H7 (cell line): ENCODE measurements at places on chromosomes 7 and 10.
A peak's percentile ranks its signal among the peaks of the same experiment; 100 is the strongest.

- no peak for DNase-seq
These were observed 163.7 kb upstream of the PRPS1L1 start for GRCh38 chr7:18191341-18191740.

DNA sequence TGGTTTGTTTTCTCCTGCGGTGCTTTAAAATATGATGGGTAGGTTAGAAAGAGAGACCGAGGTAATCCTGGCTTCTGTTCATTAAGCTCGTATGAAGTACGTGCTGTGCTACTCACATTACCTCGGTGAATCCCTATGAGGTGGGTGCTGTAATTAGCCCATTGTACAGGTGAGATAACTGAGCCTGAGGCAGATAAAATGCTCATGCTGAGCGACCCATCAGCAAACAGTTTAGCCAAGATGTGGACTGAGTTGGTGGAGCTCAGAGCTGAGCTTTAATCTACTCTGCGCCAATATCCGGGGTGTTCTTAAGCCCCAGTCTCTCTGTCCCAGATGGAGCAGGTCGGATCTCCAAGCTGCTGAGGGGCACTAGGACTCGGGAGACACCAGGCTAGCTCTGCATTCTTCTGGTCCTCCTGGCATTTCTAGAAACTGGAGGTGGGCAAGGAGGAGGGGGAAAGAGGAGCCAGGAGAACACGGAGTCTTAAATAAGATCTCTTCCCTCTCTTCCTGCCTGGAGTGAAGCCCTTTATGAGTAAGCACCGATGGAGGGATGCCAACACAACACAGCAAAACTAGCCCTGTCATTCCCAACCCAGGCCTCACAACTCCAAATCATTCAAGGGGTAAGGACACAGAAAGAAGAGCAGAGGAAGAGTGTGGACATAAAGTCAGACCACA is 458.5 kb downstream of the KCNMA1 start:
- peak; percentile 7 for DNase-seq

- no peak for DNase-seq
These were observed 171.6 kb upstream of the MKI67 start for GRCh38 chr10:128297709-128298378.

GRCh38 chr7:104366390-104366789 is 38.0 kb downstream of the LHFPL3 start:
- no peak for DNase-seq

DNA sequence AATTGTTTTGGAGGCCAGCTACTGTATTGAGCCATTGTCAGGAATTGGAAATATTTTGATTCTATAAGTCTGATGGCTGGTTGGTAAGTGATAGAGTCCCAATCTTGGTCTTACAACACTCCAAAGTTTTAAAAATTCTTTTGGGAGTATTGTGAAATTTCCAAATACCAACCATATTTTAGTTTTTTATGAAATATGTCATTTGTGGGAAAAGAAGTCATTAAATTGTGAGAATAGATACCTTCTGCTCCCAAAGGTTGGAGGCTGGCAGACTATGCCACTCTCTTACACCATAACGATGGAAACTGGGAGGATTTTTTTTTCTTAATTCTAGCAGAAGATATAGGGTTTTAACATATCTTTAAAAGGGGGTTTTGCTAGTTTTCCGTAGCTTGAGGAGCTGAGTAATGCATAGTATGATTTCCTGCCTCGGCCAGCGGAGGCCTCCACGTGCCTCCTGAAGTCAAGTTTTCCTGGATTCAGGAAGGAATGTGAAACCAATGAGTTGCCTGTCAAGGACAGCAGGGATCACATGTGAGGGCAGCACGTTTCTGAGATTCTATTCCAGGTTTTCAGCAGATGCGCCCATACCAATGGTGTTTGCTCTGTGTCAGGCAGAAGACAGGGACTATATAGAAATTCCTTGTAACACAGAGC is 92.2 kb upstream of the LAMB4 start:
- peak; percentile 36 for DNase-seq

DNA sequence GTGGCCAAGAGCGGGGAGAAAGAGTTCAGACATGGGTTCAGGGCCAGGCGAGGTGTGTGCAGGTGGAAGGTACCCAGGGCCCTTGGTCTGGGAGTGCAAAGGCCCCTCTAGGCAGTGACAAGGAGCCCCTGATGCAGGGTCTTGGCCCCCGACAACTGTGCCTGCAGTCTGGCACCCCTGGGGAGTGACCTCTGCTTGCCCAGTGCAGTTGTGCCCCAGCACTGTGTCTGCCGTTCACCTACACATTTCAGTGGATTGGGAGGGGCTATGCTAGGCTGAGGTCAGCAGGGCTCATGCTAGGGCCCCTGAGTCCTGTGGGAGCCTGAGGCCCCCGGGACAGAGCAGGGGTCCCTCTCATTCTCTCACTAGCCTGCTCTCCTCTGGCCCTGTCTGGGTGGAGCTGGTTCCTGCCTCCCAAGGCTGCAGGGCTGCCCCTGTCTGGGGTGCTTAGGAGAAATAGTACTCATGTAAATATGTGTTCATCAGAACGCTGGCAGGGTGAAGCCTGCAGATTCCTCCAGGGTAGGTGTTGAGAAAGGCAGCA is 550.4 kb downstream of the TCERG1L start:
- DNase-seq = no peak

DNA sequence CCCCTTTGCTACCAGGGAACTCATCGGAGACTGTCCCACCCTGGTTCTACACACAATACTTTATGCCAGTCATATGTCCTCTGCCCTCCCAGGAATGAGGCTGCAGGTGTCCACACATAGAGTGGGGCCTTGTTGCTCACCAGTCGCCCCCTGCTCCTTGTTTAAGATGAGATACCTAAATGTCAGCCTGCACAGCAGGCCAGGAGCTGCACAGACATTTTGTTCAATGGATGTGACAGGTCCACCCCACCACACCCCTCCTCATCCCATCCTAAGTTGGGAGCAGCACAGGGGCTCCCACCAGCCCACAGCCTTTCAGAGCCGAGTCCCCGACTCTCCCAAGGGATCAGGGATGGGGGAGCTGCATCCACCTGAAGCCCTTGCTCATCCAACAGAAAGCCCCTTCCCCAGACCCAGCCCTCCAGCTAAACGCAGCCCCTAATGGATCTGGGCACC is 6.2 kb upstream of the GRID1 start:
- DNase-seq = no peak

DNA sequence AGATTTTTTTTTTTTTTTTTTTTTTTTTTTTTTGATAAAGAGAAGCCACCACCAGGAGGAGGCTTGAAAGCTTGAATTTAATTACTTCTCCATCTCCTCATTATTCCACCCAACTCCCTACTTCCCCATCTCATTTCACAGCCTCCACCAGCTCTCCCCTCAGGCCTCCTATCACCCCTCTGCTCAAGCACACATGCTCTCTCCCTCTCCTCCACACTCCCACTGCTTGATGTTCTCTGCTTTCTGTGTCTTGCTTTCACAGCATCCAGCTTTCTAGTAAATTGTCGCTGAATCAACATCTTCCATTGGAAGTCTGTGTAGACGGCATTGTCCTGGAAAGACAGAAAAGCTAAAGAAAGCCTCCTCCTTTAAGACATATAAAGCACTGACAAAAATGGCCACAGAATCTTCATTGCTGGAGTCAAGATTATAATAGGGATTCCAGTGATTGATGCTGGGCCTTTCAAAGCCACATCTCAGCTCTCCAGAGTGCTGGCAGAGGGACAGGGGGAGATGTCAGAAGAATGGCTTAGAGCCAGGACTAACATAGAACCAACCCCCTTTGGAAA is 58.3 kb downstream of the DOCK4 start:
- DNase-seq = no peak

DNA sequence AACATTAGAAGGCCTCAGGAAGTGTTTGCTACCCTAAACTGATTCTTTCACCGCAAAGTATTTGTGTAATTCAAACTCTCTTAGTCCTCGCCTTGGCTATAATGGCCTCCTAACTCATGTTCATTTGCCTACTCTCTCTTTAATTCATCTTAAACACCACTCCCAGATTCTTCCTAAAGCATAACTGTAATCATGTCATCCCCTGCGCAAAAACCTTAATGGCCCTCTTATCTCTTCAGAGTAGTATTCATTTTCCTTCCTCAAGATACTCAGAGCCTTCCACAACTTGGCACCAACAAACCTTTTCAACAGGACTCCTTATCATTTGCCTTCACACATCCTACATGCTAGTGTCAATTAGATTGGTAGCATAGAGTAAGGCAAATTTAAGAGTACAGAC is 42.9 kb downstream of the CSTF2T start:
- DNase-seq = no peak

GRCh38 chr10:101663097-101663496 is 31.9 kb downstream of the FBXW4 start:
- DNase-seq = no peak
